ENCODE measurements at places on chromosomes 5 and 9. TPM values are rescaled to one million over a fixed set of nuclear protein-coding genes. Genes with fewer than 3 reads are reported as not detected.
A peak's percentile ranks its signal among the peaks of the same experiment; 100 is the strongest.

Gene NRARP
- total RNA-seq: 0.75 TPM

Gene CLK4
- 32.0 TPM for total RNA-seq

Gene CCNJL
- total RNA-seq: not detected

- no peak for DNase-seq
- H3K27ac ChIP-seq: no peak overlapping the region
- no peaks in the 10 kb centered on the region for H3K4me1 ChIP-seq
- no peaks in the 10 kb centered on the region for H3K36me3 ChIP-seq
Observed at GRCh38 chr5:121378559-121379359, 472.9 kb upstream of the FTMT start.

Gene FKTN
- total RNA-seq: 11.0 TPM

- H3K27me3 ChIP-seq: no peaks in the 10 kb centered on the region
- peak overlapping the region; percentile 88 for H3K27ac ChIP-seq
- peaks cover 48% of the 10 kb centered on the region for H3K4me1 ChIP-seq
Observed at GRCh38 chr9:68894502-68894901, 119.4 kb downstream of the PRKACG start.

Gene SLC28A3
- 0.20 TPM for total RNA-seq

- H3K4me1 ChIP-seq: peaks cover 40% of the 10 kb centered on the region
- no peaks in the 10 kb centered on the region for H3K36me3 ChIP-seq
- peak overlapping the region; percentile 93 for H3K4me3 ChIP-seq
- H3K27me3 ChIP-seq: no peaks in the 10 kb centered on the region
Observed at GRCh38 chr9:92763721-92764380, 782 bp downstream of the BICD2 start.

- no peaks in the 10 kb centered on the region for H3K27me3 ChIP-seq
- DNase-seq: no peak
- peaks cover 8% of the 10 kb centered on the region for H3K4me1 ChIP-seq
- no peak overlapping the region for H3K27ac ChIP-seq
- peaks cover 14% of the 10 kb centered on the region for H3K36me3 ChIP-seq
- no peak overlapping the region for H3K4me3 ChIP-seq
Observed at GRCh38 chr9:79662537-79662956, 90.8 kb downstream of the TLE4 start.

DNA sequence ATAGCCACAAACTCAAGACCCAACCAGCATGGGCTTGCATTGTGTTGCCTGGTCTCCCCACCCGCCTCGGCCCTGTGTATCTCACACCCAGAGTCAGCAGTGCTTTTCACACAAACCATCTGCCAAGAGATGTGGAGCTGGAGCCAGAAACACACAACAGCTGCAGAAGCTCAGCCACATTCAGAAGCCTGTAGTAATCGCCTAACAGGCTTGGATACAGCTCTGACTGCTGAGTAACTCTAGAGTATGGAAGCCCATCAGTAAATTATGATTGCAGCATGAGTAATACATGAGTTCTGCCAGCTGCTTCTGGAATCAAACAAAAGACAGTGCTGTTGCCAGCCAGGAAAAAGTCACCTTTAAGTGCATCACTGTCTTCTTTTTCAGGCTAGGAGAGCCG is 16.0 kb downstream of the TEK start:
- no peak overlapping the region for H3K27ac ChIP-seq
- DNase-seq: no peak
- peaks cover 3% of the 10 kb centered on the region for H3K27me3 ChIP-seq
- H3K4me1 ChIP-seq: no peaks in the 10 kb centered on the region

Gene OR1N2
- not detected for total RNA-seq

Gene PCDHGA2
- not detected for total RNA-seq

Gene SH3PXD2B
- total RNA-seq: 0.25 TPM

Gene ABHD17B
- total RNA-seq: 27.3 TPM

DNA sequence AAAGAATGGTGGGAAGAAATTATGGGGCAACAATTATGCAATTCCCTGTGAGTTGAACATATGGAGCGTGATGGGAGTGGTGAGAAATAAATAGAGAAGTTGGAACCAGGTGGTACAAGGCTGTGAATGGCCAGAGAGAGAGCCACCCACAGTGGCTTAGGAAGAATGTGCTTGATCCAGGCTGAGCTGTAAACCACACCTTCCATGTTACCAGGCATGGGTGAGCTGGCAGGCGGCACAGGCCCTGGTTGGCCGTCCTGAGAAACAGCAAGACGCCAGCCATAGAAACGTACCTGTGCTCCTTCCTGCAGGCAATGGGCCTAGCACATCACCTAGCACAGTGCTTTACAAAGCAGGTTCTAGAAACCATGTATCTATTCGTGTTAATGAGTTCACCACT is 74.3 kb downstream of the EPB41L4B start:
- DNase-seq: no peak
- no peaks in the 10 kb centered on the region for H3K4me1 ChIP-seq
- no peaks in the 10 kb centered on the region for H3K36me3 ChIP-seq
- H3K4me3 ChIP-seq: no peak overlapping the region

DNA sequence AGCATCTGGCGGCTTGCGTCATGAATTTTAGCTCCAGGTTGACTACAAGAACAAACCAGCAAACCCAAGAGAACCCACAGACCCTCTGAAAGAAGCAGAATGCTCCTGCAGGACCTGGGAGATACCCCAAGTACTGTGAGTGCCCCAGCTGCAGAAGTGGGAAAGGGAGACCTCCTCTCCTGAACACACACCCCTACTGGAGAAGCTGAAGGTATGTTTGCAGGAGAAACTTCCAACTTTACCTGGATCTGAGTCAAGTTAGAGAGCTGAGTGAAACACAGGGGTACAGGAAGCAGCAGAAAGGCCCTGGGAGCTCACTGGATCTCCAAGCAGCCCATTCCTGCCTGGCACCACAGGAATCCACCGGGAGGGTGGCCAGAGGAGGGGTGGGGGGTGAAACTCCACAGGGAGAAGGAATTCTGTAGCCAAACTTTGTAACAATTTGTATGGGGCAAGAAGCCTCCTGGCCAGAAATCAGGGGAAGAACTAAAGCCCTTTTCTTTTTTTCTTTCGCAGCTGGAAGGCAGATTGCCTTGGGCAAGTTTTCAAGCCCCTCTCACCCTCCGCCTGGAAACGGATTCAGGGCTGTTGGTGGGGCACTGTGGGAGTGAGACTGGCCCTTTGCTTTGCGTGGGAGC is 576.2 kb downstream of the BNC2 start:
- DNase-seq: no peak
- H3K4me1 ChIP-seq: no peaks in the 10 kb centered on the region
- H3K27me3 ChIP-seq: no peaks in the 10 kb centered on the region
- no peaks in the 10 kb centered on the region for H3K36me3 ChIP-seq
- H3K4me3 ChIP-seq: no peak overlapping the region

DNA sequence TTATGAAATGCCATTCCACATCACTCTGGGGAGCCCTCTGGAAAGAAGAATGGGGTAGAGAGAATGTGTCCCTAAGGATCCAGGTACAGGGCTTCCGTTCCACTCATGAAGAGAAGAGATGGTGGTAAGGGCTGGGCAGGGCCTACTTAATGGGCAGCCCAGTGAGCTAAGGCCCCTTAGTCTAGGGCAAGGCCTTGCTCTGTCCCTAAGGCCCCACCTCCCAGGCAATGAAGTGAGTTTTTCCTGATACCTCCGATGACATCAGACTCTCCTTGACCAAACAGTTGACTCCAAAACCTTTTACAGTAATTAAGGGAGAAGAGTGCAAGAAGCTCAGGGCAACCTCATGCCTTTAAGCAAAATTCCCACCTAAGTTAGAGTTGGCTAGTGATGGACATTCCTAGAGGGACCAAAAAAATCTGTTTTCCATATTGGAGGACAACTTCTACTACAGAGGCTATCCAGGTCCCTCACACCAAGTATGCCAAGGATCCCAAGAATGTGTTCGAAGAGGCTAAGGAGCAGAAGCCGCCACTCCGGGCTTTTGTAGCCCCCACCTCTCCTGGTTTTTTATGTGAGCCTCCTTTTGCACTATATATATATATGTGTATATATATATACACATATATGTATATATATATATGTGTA is 5.9 kb downstream of the KLF9 start:
- no peak overlapping the region for H3K4me3 ChIP-seq
- no peaks in the 10 kb centered on the region for H3K27me3 ChIP-seq
- H3K36me3 ChIP-seq: peaks cover 25% of the 10 kb centered on the region
- H3K4me1 ChIP-seq: peaks cover 61% of the 10 kb centered on the region
- H3K27ac ChIP-seq: no peak overlapping the region

DNA sequence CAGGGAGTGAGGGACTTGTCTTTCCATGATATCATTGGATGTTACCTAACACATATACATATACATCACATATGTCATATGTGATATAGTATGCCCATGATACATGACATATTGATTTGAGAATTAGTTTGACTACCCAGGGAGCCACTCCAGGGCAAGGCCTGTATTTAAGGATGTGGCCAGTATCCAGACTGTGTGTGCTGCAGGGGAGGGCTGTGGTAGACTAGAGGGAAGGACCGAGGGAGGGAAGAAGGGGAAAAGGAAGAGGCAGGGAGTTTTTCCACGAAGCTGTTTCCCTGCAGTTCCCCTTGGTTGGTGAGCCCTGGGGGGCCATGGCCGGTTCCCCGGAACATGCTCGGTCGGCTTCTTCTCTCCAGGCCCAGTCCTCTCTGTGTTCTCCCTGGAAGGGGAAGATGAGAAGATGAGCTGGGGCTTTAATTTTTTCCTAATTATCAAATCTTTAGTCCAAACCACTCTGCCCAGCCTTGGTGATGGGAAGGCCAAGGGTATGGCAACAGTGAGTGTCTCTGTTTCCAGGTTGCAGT is 48.7 kb downstream of the NSUN2 start:
- no peaks in the 10 kb centered on the region for H3K36me3 ChIP-seq
- H3K27ac ChIP-seq: no peak overlapping the region
- H3K4me3 ChIP-seq: no peak overlapping the region
- peaks cover 9% of the 10 kb centered on the region for H3K4me1 ChIP-seq
- no peak for DNase-seq

GRCh38 chr5:38258319-38259061 is at the start of gene EGFLAM:
Gene EGFLAM (plus strand): TSS chr5:38258559. CDS start chr5:38258755, 196 bp downstream.
- peaks cover 3% of the 10 kb centered on the region for H3K4me1 ChIP-seq
- peaks cover 57% of the 10 kb centered on the region for H3K27me3 ChIP-seq
- DNase-seq: no peak
- H3K36me3 ChIP-seq: no peaks in the 10 kb centered on the region
- no peak within 1 kb of the TSS for H3K27ac ChIP-seq
- H3K4me3 ChIP-seq: no peak within 1 kb of the TSS

Gene SPATA31D4
- total RNA-seq: not detected

Gene PRSS3
- total RNA-seq: not detected

DNA sequence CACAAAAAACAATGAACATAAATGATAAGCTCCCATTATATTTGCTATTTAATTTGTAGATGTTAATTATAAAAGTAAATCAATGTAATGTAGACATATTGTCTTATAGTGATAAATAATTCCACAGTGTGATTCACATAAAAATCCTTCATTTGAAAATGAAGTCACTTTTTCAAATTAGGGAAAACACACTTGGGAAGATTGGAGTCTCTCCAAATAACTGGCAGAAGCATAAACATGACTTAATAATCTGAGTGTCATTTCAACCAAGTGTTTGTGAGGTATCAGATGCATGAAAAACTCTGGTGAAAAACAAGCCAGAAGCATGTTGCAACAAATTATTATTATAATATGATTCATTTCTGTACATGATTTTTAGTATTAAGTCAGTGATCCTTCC is 102.2 kb downstream of the CETN3 start:
- H3K27me3 ChIP-seq: no peaks in the 10 kb centered on the region
- no peaks in the 10 kb centered on the region for H3K36me3 ChIP-seq
- H3K4me1 ChIP-seq: no peaks in the 10 kb centered on the region
- no peak overlapping the region for H3K27ac ChIP-seq
- DNase-seq: no peak

Gene RRAGA
- total RNA-seq: 51.1 TPM

DNA sequence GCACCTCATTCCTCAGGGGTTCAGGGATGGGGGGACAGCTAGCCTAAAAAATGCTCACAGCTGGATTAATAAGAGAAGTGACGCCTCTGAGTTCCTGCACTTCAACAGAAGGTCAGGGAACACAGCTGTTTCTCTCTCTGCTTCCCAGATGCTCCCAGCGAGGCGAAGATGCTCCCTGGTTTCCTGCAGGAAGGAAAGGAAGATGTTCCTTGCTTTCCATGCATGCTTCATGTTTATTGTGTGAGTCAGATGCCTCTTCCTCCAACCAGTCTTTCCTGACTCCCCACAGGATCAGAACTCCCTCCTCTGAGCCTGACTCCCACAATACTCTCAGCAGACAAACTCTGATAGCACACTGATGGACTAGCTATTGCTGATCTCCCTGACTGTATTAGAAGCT is 71.9 kb downstream of the MFAP3 start:
- no peak for DNase-seq
- no peaks in the 10 kb centered on the region for H3K27me3 ChIP-seq
- H3K4me1 ChIP-seq: no peaks in the 10 kb centered on the region
- no peak overlapping the region for H3K4me3 ChIP-seq
- no peak overlapping the region for H3K27ac ChIP-seq
- H3K36me3 ChIP-seq: no peaks in the 10 kb centered on the region

GRCh38 chr5:98624145-98624880 is 149.2 kb upstream of the RGMB start:
- no peaks in the 10 kb centered on the region for H3K27me3 ChIP-seq
- H3K27ac ChIP-seq: no peak overlapping the region
- DNase-seq: no peak
- no peak overlapping the region for H3K4me3 ChIP-seq
- no peaks in the 10 kb centered on the region for H3K36me3 ChIP-seq

DNA sequence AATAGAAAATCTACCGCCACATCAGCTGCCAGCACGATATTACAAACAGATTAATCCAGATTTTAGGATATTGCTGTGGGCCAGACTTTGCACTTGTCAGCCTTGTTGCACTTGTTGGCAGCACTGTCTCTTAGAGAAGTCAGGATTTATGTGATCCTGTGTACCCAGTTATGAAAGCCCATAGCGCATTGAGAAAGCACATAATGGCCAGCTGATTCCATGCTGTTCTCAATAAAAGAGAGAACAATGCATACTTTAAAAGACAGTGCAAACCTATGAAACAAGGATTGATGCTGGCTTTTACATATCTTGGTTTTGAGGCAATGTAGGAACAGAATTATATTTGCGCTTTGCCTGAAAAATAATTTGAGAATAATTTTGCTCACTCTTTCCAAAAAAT is 140.8 kb downstream of the CEP120 start:
- H3K4me1 ChIP-seq: no peaks in the 10 kb centered on the region
- DNase-seq: no peak
- H3K4me3 ChIP-seq: no peak overlapping the region
- no peaks in the 10 kb centered on the region for H3K36me3 ChIP-seq
- H3K27ac ChIP-seq: no peak overlapping the region

Gene ROR2
- 2.1 TPM for total RNA-seq

GRCh38 chr5:153919161-153919560 is 119.5 kb downstream of the FAM114A2 start:
- no peak overlapping the region for H3K27ac ChIP-seq
- H3K27me3 ChIP-seq: no peaks in the 10 kb centered on the region
- no peak overlapping the region for H3K4me3 ChIP-seq
- DNase-seq: no peak

Gene TLX3
- not detected for total RNA-seq

All from activated CD4-positive, alpha-beta memory T cell treated with anti-CD3 and anti-CD28 coated beads, Interleukin-2, amount 10 ng/mL, durations not matched to agents 7 days and 5 days (primary cell).